Vein endothelial cell (primary cell): ENCODE measurements at places on chromosomes 7 and 10. TPM values are rescaled to one million over a fixed set of nuclear protein-coding genes. Genes with fewer than 3 reads are reported as not detected.

The CPA1 gene
- not detected in 2 replicates for total RNA-seq

The AUTS2 gene
- 0.76 and 1.6 TPM in 2 replicates for total RNA-seq

The RNF32 gene
- total RNA-seq = under 0.01 TPM in 1 of 2 replicates, not detected in the other

The HOXA1 gene
- 0.96 and 1.6 TPM in 2 replicates for total RNA-seq

The BMPR1A gene
- 0.65 and 0.76 TPM in 2 replicates for total RNA-seq

The FEZF1 gene
- total RNA-seq = not detected in 2 replicates

The ATOH7 gene
- total RNA-seq = not detected in 2 replicates

The OPN1SW gene
- total RNA-seq = not detected in 2 replicates

The LRRC18 gene
- not detected in 2 replicates for total RNA-seq

The DENND11 gene
- 45.5 and 50.3 TPM in 2 replicates for total RNA-seq

The SPDYE16 gene
- under 0.01 TPM in 1 of 2 replicates, not detected in the other for total RNA-seq

The AASS gene
- total RNA-seq = 18.4 and 20.3 TPM in 2 replicates

The SLC16A12 gene
- 0.10 and 0.65 TPM in 2 replicates for total RNA-seq

The PNLIP gene
- total RNA-seq = not detected in 2 replicates

The AGR2 gene
- total RNA-seq = not detected in 2 replicates

The FGFR2 gene
- total RNA-seq = not detected in 2 replicates

The SSC4D gene
- 0.38 and 0.65 TPM in 2 replicates for total RNA-seq

The GLI3 gene
- total RNA-seq = 2.9 and 3.6 TPM in 2 replicates

The C7orf57 gene
- total RNA-seq = not detected in 2 replicates

The HTR7 gene
- total RNA-seq = under 0.01 and 0.10 TPM in 2 replicates

The ACTR3C gene
- total RNA-seq = 0.67 and 2.0 TPM in 2 replicates

The GNAT3 gene
- total RNA-seq = not detected in 2 replicates

The GFRA1 gene
- 0.86 and 1.3 TPM in 2 replicates for total RNA-seq
